ENCODE measurements at places on chromosomes 1 and 21.

GRCh38 chr1:175873290-175873935 is 130.0 kb upstream of the TNR start:
- DNase-seq: no peak

GRCh38 chr1:183195142-183195574 is 9.1 kb downstream of the LAMC2 start:
- DNase-seq: no peak

DNA sequence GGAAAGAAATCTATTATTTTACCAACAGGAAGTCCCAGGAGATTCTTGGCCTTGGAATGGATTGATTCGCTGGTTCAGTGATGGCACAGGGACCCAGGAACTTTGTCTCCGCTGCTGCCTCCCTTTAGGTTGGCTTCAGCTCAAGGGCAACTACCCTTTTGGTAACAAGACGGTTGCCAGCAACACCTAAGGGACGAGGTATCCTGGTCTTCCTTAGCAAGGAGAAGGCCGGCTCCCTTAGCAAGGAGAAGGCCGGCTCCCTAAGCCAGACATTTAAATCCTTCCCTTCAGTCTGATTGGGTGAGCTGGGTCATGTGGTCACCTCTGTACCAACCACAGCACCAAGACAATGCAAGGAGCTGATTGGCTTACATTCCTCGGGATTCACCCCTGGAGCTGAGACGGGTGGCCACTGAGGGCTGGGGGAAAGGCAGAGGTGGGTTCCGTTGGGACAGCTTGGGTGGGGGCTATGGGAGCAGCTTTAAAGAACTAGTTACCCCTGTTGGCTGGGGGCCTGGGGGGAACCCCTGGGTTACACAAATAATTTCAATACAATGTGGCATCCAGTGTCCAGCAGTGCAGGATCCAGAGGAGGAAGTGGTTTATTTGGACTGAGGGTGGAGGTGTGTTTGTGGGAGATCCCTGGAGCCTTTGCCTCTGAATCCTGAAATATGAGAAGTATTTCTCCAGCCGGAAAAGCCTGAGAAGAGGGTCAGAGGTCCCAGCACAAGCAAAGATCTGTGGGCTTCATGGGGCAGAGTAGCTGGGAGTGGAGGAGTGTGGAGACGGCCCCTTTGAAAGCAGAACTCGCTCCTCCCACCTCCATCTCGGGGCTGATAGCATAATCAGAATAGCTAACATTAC is 20.7 kb upstream of the CLIC4 start:
- no peak for DNase-seq

DNA sequence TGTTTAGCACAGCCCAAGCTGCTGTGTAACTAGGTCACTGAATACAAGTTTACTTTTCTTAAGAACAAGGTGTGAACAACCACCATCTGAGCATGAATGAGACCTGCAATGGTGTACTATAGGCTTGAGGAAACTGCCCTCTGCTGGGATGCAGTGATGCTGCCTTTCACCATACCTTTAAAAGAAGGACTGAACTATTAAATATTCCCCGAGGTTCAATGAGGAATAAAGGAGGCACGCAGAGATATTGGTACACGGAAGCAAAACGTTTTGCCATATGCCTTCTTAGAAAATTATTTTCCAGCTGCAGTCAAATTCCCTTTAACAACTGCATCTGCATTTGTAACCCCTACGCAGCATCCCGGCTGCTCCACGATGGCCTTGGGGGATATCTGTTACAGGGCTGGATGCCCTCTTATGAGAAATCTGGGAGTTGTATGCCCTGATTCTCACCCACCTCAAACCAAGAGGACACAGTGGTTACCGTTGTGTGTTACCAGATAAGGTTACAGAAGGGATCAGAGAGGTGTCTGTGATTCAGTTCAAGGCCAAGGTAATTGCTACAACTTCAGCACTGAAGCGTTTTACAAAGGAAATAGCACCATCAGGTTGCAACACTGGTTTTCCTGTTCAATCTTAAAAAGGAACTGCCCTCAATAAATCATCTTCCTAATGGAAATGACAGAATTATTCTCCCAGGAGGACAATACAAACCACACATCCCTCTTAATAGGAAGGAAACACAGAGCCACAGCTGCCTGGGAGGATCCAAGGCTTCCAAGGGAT is 470.5 kb downstream of the LTN1 start:
- peak; percentile 19 for DNase-seq

DNA sequence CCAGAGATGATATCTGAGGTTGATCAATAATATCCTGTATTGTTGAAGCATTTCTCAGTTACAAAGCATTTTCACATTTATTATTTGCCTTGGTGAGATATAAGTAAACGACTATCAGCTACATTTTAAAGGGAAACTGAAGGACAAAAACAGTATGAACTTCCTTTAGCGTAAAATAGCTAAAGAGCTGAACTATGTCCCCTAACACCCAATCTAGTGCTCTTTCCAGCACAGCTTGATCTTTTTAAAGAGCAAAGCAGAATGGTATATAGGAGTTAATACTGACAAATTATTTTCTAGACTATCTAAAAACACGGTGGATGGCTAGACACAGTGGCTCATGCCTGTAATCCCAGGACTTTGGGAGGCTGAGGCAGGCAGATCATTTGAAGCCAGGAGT is 3.5 kb downstream of the TRIM33 start:
- DNase-seq: no peak

- DNase-seq: peak; percentile 75
Observed at GRCh38 chr1:6141592-6141991, 38.5 kb downstream of the CHD5 start.

DNA sequence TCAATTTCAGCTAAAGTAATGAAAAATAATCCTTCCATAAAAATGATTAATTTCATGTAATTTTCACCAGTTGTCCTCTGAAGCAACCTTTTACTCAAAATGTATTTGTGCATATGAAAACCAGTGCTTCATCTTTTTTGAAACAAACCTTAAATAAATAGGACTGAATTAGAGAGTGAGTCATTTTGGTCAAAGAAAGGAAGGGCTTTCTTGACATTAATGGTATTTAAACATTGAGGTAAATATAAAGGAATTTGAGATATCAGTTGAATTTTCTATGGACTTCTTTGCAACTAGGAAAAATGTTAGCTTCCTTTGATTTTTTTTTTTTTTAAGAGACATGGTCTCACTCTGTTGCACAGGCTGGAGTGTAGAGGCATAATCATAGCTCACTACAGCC is 38.7 kb downstream of the SNX7 start:
- DNase-seq: no peak

GRCh38 chr1:10456661-10457060 is 6.8 kb downstream of the CORT start:
- no peak for DNase-seq

DNA sequence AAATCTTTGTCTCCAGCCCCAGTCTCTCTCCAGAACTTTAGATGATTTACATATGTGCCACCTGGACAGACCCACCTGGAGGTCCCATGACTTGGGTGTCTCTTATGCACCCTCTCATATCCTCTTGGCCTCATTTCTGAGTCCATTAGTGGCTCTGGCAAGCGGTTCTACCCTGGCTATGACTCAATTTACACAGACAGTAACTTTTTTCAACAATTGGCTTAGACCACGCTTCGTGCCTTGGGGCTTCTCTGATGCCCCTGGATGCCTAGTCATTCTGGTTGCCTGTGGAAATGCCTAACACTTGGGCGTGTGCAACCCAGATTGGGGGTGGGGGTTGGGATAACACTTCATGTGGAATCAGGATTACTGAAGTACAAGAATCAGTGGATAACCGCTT is 57.1 kb upstream of the GADD45A start:
- DNase-seq: no peak

DNA sequence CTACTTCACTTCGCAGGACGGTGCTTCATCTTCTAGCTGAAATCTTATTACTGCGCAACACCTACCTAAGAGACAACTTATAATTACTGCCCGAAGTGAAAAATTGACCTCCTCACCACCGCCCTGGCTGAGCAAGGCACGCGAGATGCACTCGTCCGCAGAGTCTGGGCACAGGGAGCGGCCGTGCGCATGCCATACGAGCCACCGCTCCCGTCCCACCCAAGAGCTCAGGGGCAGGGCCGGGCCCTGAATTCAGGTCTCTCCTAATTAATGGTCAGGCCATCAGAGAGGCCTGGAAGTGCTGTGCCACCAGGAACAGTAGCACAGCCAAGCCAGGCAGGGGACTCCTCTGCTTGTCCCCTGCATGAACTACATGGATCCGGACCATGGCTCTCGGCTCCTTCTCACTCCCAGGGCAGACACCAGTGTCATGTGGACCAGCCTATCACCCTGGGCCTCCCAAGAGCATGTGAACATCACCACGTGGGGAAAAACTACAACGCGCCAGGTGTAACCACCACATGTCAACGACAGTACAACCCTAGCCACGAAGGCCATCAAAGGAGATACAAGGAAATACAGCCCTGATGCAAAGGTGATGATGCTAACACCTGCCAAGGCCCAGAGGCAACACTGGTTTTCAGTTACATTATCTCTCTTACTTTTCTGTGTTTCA is 11.5 kb downstream of the RIPK4 start:
- no peak for DNase-seq

GRCh38 chr1:21754583-21754982 is 28.4 kb downstream of the USP48 start:
- DNase-seq: no peak

DNA sequence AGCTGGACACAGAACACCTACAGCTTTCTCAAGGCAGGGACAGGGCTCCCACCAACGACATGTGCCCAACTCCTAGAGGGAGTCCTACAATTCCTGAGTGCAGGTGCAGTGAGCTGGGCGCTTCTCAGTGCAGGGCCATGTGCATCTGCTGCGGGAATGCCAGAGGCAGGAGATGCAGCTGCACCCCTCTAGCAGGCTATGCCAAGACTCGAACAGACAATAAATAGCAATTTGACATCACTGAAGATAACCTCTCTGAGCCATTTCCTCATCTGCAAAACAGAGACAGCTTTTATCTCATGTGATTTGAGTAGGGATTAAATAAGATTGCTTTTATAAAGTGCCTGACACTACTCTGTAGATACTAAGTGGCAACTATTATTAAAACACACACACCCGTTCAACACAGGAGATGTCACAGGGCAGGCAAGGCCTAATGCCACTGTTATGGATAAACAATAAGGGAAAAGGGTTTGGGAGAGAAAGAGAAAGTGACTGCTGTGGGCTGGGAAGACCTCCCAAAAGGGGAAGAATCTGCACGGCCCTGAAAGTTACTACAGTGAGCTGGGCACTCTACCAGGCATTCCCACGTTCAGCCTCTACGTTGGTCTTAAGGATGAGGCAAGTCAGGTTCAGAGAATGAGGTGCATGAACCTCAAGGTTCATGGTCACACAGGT is 5.7 kb downstream of the SLC9A1 start:
- no peak for DNase-seq

DNA sequence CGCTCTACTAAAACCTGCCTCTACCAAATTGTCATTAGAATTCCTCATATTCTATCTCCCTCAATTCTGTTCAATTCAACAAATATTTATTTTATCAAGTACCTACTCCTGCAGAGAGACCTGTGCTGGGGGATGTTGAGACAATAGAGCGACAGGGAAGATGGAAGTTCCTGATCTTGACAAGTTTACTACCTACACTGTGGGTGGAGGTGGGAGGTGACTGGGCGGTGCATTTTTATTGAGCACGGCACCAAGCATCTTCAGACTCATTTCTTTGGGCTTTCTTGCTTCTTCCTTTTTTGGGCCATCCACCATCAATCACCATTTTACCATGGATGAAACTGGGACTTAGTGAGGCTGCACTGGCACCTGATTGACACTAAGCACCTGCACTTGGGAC is 61.3 kb downstream of the KIRREL1 start:
- DNase-seq: no peak

DNA sequence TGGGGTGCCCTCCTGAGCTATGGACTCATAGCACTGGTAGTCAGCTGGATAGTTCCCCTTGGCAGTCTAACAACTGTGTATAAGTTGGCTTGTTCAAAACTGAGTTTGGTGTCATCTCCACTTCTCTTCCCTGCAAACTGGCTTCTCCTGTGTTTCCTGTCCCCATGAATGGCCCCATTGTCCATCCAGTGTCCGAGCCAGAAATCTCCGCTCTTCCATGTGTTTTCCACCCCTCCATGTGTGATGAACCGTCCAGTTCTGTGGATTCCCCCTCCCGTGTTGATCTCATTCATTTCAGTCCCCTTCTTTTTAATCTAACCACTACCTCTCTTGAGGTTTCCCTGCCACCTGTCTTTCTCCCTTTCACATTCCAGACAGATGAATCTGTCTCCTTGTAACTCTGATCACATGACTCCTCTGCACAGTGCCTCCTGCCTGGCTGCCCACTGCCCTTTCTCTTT is 195.7 kb downstream of the ROR1 start:
- no peak for DNase-seq

- no peak for DNase-seq
Observed at GRCh38 chr1:59198564-59198963, 98.3 kb upstream of the FGGY start.

DNA sequence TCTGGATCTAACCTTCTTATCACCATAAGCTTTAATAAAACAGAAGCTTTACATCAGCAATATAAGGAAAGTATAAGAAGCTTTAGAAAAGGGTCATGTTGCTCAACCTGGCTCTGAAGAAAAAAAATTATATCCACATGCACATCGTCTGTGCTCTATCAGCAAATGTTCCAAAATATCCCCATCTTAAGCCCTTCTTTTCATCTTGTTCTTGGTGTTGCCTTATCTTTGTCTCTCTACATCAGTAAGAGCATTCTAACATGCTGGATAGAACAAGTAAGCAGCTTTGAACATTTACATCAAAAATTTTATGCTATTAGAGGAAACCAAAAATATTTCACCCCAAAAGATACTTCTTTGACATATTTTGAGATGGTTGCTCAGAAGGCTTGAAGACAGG is 157.8 kb upstream of the SNX7 start:
- DNase-seq: no peak

DNA sequence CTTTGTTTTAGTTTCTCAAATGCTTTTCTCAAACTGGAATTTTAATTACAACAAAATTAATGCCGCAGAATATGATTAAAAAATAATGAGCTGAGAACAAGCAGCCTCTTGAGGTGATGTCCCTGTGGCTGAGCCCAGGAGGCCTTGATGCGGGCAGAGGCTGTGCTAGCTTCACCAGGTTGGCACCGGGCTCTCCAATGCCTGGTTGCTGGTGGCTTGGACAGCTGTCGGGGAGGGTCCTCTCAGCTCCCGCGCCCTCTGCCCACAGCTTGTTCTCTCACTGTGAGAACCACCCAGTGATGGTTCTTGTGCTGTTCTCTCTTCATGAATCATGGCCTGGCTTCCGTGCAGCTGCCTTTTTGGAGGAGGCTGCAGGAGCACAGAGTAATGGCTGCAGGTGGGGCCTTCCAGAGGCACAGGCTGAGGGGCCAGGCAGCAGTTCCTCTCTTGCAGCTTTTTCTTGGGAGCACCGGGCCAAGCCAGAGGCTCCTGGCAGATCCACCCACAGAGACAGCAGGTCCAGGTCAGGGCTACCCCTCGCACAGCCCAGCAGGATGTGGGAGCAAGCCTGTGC is 156.3 kb downstream of the PCBP3 start:
- DNase-seq: no peak
